ENCODE measurements at places on chromosomes 3 and 15.
A peak's percentile ranks its signal among the peaks of the same experiment; 100 is the strongest.

DNA sequence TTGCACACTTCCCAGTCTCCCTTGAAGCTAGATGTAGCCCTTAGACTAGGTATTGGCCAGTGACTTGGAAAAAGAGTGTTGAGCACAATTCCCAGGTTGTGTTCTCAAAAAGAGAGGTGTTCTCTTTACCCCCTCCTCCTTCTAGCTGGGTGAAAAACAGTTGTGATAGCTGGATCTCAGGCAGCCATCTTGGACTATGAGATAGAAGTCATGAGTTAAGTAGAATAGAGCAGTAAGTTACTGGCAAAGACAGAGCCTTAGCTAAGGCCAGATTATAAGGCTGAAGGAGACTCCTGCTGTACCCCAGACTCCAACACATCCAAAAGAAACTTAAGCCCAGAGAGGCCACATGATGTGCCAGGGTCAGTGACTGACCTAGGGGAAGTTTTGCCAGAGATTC is 8.1 kb upstream of the STRA6 start:
- no peak for DNase-seq

GRCh38 chr3:115958526-115958925 is 335.2 kb downstream of the GAP43 start:
- DNase-seq, result no peak

DNA sequence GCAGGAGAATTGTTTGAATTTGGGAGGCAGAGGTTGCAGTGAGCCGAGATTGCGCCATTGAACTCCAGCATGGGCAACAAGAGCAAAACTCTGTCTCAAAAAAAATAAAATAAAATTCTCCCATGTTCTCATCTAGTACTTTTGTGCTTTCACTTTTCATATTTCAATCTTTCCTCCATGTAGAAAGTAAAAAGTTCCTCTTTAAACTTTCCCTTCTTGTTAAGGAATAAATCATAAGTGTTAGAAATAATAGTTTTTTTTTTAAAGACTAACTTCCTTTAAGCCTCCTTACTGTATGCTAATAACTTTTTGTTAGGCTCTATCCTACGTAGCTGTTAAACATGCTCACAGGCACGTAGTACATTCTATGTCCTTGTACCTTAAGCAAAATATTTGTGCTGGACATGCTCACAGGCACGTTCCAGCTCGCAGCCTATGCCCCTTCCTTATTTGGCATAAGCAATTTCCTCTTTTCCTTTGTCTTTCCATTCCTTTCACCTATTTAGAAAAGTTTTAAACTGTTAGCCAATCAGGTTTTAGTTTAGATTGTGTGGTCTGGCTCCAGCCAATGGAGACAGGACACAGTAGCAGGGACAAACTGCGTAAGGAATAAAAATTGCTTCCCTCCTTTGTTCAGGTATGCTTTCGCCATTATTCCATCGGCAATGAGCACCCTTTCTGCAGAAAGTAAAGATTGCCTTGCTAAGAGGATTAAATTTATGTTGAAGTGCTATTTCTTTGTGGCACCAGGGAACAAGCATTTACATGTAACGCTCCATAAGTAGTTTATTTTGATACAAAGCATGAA is 38.9 kb upstream of the PIK3CB start:
- no peak for DNase-seq

GRCh38 chr3:102054543-102055080 is 205.3 kb downstream of the NFKBIZ start:
- DNase-seq, result no peak

DNA sequence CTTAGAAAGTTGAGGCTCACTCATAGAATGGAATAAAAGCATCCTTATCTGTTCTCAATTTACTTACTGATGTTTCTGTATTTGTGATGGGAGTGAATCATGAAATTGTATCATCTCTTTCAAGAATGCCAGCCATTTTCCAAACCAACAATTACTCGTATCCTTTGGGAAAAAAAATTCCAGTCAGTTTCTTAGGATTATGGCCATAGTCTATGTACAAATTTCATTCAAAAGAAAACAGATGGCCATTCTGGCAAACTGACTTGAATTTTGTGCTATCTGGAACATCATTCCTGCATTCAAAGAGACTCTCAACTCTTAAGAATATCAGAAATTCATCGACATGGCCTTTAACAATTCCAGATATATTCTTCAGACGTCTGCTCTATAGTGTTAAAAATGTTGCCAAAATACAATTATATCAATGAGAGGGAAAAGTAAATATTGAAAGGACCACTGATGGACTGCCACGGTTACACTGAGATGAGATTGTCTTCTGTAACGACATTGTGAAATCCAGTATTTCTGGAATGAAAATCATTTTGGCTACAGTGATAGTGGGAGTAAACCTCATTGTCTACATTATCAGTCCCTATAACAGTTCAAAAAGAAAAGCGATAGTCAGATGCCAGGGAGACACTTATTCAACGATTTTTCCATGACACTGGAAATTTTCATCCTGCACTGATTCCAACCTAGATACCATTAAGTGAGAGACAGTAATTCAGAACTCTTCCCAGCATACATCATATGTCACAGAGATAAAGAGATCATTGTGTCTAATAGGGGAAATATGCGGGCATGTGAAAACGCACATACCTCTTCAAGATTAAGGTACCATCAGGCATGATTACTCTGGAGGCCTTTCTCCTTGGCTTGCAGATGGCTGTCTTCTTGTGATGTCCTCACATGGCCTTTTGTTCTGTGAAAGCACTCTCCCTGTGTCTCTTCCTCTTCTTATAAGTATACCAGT is 953.8 kb upstream of the ALCAM start:
- no peak for DNase-seq

- peak; percentile 70 for DNase-seq
These were observed 7.1 kb downstream of the CELF6 start for GRCh38 chr15:72312605-72313447.

DNA sequence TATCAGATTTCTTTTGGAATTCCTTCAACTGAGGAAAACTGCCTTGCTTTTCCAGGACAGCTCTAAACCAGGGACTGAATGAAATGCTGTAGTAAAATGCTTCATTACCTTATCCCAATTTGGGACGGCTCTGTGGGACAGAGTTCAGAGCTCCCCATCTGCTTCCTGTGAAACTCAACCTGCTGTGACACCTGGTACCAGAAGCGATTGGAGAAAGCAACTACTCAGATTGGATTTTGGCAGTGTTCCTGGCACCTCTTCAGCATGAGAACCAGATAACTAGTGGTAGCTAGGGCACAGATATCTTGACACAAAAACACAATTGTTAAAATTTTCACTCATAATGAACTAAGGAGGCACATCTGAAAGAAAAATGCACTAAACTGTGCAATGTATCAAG is 539.1 kb downstream of the SI start:
- no peak for DNase-seq

GRCh38 chr3:55164876-55165275 is 237.0 kb upstream of the LRTM1 start:
- no peak for DNase-seq

GRCh38 chr3:59894425-59895121 is 844.7 kb upstream of the CFAP20DC start:
- no peak for DNase-seq

DNA sequence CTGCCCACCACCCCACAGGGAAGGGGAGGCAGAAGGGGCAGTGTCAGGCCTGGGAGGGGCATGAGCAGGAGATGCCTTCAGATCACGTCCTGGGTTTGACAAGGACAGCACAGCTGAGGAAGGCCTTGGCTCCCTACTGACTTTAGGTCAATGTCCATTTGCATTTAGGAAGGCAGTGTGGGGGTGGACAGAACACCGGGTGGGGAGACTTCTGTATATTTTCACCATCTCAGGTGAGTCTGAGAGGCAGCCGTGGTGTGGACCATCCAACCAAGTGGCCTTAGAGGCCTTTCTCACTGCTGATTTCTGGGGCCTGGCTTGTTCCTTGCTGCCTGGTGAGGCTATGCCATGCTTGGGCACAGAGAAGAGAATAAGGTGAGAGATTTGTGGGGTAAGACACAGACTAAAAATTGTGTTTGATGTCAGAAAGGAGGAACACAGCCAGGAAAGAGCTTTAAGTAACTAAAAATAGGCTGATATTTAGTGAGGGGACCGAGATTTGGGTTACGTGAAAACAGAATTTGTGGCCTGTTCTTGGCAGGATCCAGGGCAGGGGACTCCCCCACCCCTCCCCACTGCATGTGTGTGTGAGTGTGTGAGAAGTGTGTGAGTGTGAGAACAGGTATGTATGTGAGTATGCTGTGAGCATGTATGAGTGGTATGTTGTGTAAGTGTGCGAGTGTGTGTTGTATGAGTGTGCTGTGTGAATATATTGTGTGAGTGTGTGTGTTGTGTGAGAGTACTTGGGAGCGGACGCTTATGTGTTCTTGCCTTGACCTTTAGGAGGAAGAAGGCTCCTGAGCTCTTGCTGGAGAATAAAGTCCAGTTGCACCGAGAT is 11.8 kb upstream of the PLA2G4E start:
- no peak for DNase-seq

- DNase-seq, result no peak
These were observed 25.0 kb downstream of the GLB1 start for GRCh38 chr3:33071946-33072345.

DNA sequence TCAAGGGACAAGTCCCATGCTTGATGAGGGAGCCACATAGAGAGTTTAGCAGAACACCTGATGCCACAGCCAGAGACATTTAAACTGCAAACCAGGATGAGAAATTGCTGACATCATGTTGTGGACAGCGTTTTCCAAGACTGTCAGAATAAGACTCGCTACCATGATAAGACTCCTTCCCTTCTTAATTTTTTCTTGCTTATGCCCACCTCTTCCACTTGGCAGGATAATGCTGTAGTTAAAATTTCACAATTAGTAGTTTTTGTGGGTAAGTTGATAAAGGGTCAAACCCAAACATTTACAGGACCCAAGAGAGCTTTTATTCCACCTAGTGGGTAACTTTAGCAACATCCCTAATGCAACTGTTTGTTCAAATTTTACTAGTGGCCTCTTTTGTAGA is 3.0 kb upstream of the PIAS1 start:
- no peak for DNase-seq

DNA sequence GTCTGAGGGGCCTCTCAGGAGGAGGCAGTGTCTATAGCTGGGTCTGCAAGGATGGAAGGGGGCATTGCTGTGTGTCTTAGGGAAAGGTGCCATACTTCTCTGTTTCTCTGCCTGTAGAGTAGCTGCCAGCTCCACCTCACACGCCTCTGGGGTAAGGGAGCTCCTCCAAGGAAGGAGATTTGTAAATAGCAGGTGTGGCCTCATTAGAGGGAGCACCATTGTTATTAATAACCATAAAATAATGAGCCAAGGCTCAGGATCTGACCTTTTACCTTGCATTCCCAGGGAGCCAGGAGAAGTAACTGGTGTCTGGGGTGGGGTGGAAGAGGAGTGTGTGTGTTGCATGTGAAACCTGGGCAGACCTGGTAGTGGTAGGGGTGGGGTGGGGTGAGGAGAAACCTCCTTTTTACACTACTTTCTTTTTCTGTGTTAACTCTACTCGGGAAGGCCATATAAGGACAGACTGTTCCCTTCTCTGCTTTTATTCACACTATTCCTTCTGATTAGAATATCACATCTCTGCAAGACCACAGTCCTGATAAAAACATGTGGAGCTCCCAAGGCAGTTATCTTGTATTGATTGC is 2.2 kb upstream of the C15orf39 start:
- DNase-seq, result no peak

DNA sequence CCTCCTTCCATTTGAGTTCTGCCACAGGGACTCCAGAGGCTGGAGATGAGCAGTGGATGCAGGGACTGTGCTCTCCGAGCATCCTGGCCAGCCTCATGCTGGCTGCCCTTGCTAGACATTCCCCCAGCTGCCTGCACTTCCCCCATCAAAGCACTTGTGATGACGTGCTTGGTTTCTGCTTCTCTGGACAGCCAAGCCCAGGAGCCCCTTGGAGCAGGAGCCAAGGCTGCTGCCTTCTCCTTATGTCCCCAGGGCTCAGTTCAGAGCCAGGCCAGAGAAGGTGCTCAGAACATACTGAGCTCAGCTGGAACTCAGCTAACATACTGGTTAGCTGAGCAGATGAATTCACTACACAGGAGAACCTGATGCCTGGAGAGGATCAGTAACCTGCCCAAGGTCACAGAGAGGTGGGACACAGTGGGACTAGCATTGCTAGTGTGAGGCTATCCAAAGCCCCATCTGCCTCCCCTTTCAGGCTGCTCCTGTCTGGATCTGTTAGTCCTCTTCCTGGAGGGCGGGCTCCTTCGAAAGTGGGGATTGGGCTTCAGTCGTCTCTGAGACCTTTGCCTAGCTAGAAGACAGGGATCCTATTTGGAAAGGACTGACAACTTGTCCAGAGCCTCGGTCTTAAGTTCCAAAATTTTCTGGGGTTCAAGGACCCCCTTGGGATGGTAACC is 4.3 kb downstream of the PCBP4 start:
- DNase-seq, result no peak

- no peak for DNase-seq
These were observed 57.6 kb upstream of the LIPC start for GRCh38 chr15:58374147-58374546.

GRCh38 chr3:170171563-170171962 is 10.0 kb downstream of the PHC3 start:
- DNase-seq, result no peak

GRCh38 chr15:31740203-31740602 is 290.1 kb upstream of the CHRNA7 start:
- DNase-seq, result no peak

DNA sequence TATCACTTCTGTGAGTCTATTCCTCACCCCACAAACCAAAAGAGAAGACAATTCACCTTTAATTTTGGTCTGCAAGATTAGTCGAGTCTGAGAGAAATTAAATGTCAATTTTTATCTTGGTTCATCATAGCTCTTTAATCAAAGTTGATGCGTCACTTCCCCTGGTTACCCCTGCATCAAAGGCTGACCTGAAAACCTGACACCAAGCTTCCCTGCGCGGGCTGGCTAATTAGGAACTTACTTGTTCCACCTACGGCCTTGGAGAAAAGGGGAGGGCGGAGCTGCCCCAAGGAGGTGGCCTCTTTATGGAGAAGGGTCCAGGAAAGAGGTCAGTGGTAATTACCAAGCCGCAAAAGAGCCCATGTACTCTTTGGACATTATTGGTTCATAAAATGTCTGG is 218.4 kb downstream of the ARRDC4 start:
- no peak for DNase-seq

DNA sequence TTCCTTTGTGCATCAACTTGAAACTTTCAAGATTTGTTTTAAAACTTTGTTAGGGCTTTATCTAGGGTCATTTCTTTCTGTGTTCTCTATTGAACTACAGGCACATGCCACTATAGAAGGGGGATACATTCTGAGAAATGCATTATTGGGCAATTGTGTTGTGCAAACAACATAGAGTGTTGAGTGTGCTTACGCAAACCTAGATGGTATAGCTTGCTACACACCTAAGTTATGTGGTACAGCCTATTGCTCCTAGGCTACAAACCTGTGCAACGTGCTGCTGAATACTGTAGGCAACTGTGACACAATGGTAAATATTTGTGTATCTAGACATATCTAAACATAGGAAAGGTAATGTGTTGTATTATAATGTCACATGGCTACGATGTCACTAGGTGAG is 33.0 kb upstream of the KLF13 start:
- no peak for DNase-seq

- no peak for DNase-seq
These were observed 17.5 kb downstream of the CHRM5 start for GRCh38 chr15:33985751-33986150.

Data from Right ventricle myocardium superior (tissue), 1 donor.